ENCODE measurements at places on chromosomes 3 and 15. TPM values are rescaled to one million over a fixed set of nuclear protein-coding genes. Genes with fewer than 3 reads are reported as not detected.

CD200 gene
- 10.8 TPM for total RNA-seq

ATP13A4 gene
- 2.4 TPM for total RNA-seq

USP19 gene
- 62.6 TPM for total RNA-seq

COLQ gene
- total RNA-seq = 4.7 TPM

B3GALNT1 gene
- total RNA-seq = 6.4 TPM

SEMA3F gene
- 7.2 TPM for total RNA-seq

BTLA gene
- not detected for total RNA-seq

C3orf80 gene
- total RNA-seq = 0.33 TPM

GABRG3 gene
- total RNA-seq = not detected

OSBPL10 gene
- 8.6 TPM for total RNA-seq

MAP6D1 gene
- total RNA-seq = 0.67 TPM

LRTM1 gene
- not detected for total RNA-seq

CILP gene
- total RNA-seq = 24.3 TPM

ROPN1 gene
- not detected for total RNA-seq

NPAP1 gene
- total RNA-seq = 0.40 TPM

SELENOT gene
- 73.2 TPM for total RNA-seq

XCR1 gene
- total RNA-seq = not detected

MORC1 gene
- 0.11 TPM for total RNA-seq

GOLGA6L7 gene
- total RNA-seq = not detected

CEP70 gene
- 64.3 TPM for total RNA-seq

SERPINI2 gene
- 0.20 TPM for total RNA-seq

RBPMS2 gene
- 11.7 TPM for total RNA-seq

TRPM1 gene
- not detected for total RNA-seq

SUCNR1 gene
- 0.15 TPM for total RNA-seq

ALDH1A2 gene
- 78.4 TPM for total RNA-seq

RBP2 gene
- total RNA-seq = not detected

NTRK3 gene
- total RNA-seq = 4.7 TPM

GUCA1C gene
- total RNA-seq = not detected

EDEM1 gene
- 25.9 TPM for total RNA-seq

CNTN3 gene
- total RNA-seq = 0.68 TPM

LDHAL6B gene
- total RNA-seq = not detected

OXNAD1 gene
- total RNA-seq = 12.4 TPM

TNFAIP8L3 gene
- total RNA-seq = 10.2 TPM
